ENCODE measurements at places on chromosomes 7 and 10.

DNA sequence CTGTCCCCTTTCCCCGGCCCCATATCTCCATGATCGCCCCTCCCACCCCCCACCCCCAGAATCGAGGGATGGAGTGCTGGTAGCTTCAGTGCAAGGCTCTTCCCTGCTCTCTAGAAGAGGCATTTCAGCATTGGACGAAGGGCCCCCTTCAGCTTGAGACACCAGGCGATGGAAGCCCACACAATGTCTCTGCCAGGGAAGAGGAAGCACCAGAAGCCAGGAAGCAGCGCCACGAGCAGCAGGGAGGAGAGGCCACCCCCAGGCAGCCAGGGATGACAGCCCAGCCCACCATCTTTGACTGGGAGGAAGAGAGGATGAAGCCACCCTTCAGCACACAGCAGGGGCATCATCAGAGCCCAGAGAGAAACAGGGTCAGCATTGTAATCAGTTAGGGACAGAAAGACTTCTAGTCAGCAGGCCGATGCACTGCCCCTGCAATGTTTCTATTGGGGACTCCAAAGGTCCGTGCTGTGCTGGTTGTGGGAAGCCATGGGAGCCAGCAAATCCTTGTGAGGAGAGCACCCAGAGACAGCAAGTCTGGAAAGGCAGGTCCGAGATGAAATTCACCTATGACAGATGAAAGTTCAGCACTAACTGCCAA, 15.7 kb downstream of the TMEM72 start:
- DNase-seq: peak; percentile 18
- no peaks in the 10 kb centered on the region for H3K36me3 ChIP-seq
- no peak overlapping the region for H3K27ac ChIP-seq
- H3K4me1 ChIP-seq: no peaks in the 10 kb centered on the region

GRCh38 chr7:28155964-28156363, 24.6 kb downstream of the JAZF1 start:
- H3K4me1 ChIP-seq: peaks cover 3% of the 10 kb centered on the region
- no peak for DNase-seq
- no peaks in the 10 kb centered on the region for H3K27me3 ChIP-seq
- H3K36me3 ChIP-seq: no peaks in the 10 kb centered on the region
- H3K4me3 ChIP-seq: no peak overlapping the region

DNA sequence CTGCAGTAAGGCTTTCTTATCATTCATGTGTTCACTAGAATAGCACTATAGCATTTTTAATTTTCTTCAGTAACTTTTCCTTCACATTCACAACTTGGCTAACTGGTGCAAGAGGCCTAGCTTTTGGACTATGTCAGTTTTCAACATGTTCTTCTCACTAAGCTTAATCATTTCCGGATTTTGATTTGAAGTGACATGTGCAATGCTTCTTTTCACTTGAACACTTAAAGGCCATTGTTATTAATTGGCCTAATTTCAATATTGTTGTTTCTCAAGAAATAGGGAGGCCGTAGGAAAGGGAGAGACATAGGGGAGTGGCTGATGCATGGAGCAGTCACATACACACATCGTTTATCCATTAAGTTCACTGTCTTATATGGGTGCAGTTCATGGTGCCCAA, 151.2 kb upstream of the NFE2L3 start:
- no peak overlapping the region for H3K27ac ChIP-seq
- H3K4me1 ChIP-seq: no peaks in the 10 kb centered on the region
- H3K36me3 ChIP-seq: no peaks in the 10 kb centered on the region
- H3K4me3 ChIP-seq: no peak overlapping the region
- H3K27me3 ChIP-seq: no peaks in the 10 kb centered on the region

DNA sequence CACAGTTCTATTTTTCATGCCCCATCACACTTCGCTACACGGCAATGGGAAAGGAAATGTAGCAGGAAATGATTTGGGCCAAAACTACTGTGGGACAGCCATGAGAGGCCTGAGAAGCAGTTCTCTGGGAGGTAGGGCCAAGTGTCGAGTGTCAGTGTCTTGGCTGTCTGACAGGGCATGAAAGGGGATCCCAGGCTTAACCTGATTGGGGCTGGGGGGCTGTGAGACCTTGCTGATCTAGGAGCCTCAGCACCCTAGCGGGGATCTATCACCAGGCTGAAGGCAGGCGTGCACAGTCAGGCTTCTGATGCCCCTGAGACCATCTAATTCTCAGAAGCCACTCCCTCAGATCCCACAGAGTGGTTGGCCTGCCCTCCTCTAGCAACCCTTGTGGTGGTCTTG, 58.2 kb upstream of the SLC25A13 start:
- no peak overlapping the region for H3K27ac ChIP-seq
- H3K4me3 ChIP-seq: no peak overlapping the region
- no peaks in the 10 kb centered on the region for H3K36me3 ChIP-seq
- no peaks in the 10 kb centered on the region for H3K27me3 ChIP-seq
- peak; percentile 51 for DNase-seq

- H3K27ac ChIP-seq: no peak overlapping the region
- no peaks in the 10 kb centered on the region for H3K36me3 ChIP-seq
- no peak for DNase-seq
- H3K4me1 ChIP-seq: peaks cover 6% of the 10 kb centered on the region
These were observed 57.2 kb downstream of the CALML3 start for GRCh38 chr10:5581670-5582566.

GRCh38 chr10:121154310-121154709, 303.1 kb downstream of the WDR11 start:
- H3K4me1 ChIP-seq: no peaks in the 10 kb centered on the region
- DNase-seq: no peak
- H3K27ac ChIP-seq: no peak overlapping the region
- H3K36me3 ChIP-seq: peaks cover 2% of the 10 kb centered on the region
- H3K27me3 ChIP-seq: no peaks in the 10 kb centered on the region
- H3K4me3 ChIP-seq: no peak overlapping the region

GRCh38 chr7:2228921-2229320, 3.8 kb downstream of the MAD1L1 start:
- no peak overlapping the region for H3K4me3 ChIP-seq
- no peak overlapping the region for H3K27ac ChIP-seq
- peaks cover 28% of the 10 kb centered on the region for H3K36me3 ChIP-seq

DNA sequence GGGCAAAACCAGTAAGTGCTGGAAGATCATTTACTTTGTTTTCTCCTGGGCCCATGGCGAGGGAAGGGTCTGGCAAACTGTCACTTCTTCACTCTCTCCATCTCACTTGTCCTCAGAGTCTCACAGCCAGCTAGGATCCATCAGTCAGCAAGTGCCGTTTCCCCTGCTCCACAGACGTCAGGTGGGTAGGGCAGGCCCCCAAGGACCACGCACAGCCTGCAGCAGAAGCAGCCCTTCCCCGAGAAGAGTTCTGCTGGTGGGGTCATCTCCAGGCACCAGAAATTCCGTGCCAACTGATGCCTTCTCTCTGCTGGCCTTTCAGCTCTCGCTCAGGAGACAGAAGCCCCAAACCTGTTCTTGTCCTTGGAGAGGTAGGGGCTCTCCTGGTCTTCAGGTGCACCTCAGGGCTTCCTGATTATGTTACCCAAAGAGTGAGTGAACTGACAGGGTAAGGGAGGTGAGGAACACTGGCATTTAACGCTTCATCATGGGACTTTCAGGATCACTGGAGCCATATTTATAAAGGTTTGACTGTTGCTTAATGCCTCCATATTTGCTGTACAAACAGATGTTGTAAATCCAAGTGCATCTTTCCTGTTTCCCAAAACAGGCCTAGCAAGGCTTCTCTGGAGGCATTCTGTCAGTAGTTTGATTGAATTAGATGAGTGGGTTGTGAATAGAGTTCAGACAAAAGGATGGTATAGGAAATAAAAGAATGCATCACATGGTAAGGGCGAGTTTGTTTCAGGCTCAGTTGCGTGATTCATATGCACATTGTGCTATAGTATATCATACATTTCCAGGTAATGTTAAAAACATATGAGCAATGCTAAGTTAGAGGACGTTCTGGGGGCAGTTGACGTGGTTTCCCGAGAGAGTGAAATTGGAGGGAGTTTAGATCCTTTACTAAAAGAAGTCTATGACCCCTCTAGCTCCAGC, 13.7 kb upstream of the TSPAN15 start:
- H3K27me3 ChIP-seq: no peaks in the 10 kb centered on the region
- H3K4me3 ChIP-seq: no peak overlapping the region
- no peaks in the 10 kb centered on the region for H3K4me1 ChIP-seq
- no peaks in the 10 kb centered on the region for H3K36me3 ChIP-seq
- DNase-seq: no peak
- no peak overlapping the region for H3K27ac ChIP-seq

- H3K4me3 ChIP-seq: no peak overlapping the region
- no peaks in the 10 kb centered on the region for H3K36me3 ChIP-seq
- no peaks in the 10 kb centered on the region for H3K4me1 ChIP-seq
These were observed 59.8 kb upstream of the OPN4 start for GRCh38 chr10:86594535-86594934.

- no peak overlapping the region for H3K4me3 ChIP-seq
- no peaks in the 10 kb centered on the region for H3K36me3 ChIP-seq
- DNase-seq: no peak
- no peak overlapping the region for H3K27ac ChIP-seq
- H3K4me1 ChIP-seq: no peaks in the 10 kb centered on the region
These were observed 151.6 kb upstream of the CACNA2D1 start for GRCh38 chr7:82595176-82595575.

DNA sequence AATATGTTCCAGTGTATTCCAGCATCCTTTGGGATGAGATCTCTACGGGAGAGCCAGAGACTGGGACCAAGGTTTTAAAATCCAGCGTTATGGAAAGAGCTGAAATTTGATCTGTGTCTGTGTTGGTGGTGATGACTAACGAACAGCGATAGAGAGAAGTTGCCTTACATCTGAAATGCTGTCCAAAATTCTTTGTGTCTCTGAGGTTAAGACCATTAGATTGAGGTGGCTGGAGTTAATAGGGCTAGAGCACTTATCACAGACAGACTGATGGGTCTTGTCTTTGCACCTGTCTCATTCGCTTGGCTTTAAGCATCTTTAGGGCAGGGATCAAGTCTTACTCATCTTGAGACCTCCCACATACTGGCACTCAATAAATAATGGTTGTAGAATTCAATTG, 41.0 kb upstream of the RAPGEF5 start:
- no peak for DNase-seq
- H3K36me3 ChIP-seq: no peaks in the 10 kb centered on the region
- no peak overlapping the region for H3K27ac ChIP-seq
- H3K4me3 ChIP-seq: no peak overlapping the region
- H3K27me3 ChIP-seq: no peaks in the 10 kb centered on the region

GRCh38 chr7:106824458-106824857, 40.6 kb upstream of the PIK3CG start:
- H3K4me1 ChIP-seq: no peaks in the 10 kb centered on the region
- H3K27ac ChIP-seq: no peak overlapping the region
- no peaks in the 10 kb centered on the region for H3K27me3 ChIP-seq
- DNase-seq: no peak

- H3K4me3 ChIP-seq: no peak overlapping the region
- no peak for DNase-seq
- no peaks in the 10 kb centered on the region for H3K27me3 ChIP-seq
- H3K27ac ChIP-seq: no peak overlapping the region
- no peaks in the 10 kb centered on the region for H3K4me1 ChIP-seq
- H3K36me3 ChIP-seq: no peaks in the 10 kb centered on the region
These were observed 118.6 kb downstream of the SRPK2 start for GRCh38 chr7:105270117-105270516.

DNA sequence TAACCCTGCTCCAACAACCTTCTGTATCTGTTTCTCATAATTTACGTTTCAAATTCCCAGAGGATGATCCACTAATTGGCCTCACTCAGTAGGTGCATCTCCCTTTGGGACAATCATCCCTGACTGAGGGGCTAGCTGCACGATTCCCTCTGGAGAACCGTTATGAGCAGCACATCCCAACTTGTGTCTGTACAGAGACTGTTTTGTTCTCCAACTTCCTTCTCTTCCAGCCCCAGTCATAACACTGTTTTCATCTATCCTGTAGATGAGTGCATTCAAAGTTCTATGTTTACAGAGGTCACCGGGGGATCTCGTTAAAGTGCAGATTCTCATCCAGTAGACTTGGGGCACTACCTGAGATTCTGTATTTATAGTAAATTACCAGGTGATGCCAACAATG, 187.2 kb downstream of the REEP3 start:
- no peaks in the 10 kb centered on the region for H3K27me3 ChIP-seq
- H3K36me3 ChIP-seq: no peaks in the 10 kb centered on the region
- H3K27ac ChIP-seq: no peak overlapping the region
- H3K4me3 ChIP-seq: no peak overlapping the region

DNA sequence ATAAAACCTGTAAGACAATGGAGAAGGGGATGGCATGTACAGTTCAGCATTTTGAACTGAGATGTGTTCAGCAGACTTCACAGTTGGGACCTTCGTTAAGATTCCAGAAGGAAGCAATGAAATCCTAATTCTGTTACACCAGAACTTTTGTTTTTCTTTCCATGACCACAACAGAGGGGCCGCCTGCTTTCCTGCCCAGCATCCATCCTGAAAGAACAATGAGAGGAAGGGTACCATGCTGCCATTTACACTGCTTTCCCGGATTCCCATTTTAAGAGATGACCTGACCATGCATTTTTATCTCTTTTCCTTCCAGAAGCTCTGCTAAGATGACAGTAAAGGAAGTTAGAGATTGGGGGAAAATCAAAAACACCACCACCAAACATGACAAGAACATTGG, 92.7 kb downstream of the PIP4K2A start:
- peaks cover 7% of the 10 kb centered on the region for H3K4me1 ChIP-seq
- DNase-seq: no peak
- H3K36me3 ChIP-seq: no peaks in the 10 kb centered on the region
- H3K27ac ChIP-seq: no peak overlapping the region
- H3K4me3 ChIP-seq: no peak overlapping the region

DNA sequence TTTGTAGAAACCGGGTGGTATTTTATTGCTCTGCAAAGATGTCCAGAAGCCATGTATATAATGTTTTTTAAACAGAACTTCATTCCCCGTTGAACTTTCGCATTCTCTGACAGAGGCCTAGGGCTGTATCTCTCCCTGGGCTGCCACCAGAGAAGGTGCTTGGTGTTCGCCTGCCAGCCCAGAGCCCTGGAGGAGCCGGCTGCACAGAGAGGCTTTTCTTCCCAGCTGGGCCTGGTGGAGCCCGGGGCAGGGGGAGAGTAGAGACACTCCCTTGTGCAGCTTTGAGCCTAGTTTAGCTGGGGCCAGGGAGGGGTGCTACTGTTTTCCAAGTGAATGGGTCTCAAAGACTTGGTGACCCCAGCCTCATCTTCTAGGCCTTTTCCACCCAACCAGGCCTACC, 13.6 kb upstream of the TRIM8 start:
- H3K27ac ChIP-seq: no peak overlapping the region
- DNase-seq: no peak
- H3K4me1 ChIP-seq: peaks cover 18% of the 10 kb centered on the region
- no peaks in the 10 kb centered on the region for H3K27me3 ChIP-seq

GRCh38 chr7:127239814-127240213, 12.9 kb downstream of the GRM8 start:
- H3K4me1 ChIP-seq: no peaks in the 10 kb centered on the region
- no peaks in the 10 kb centered on the region for H3K27me3 ChIP-seq
- H3K4me3 ChIP-seq: no peak overlapping the region
- peaks cover 1% of the 10 kb centered on the region for H3K36me3 ChIP-seq
- H3K27ac ChIP-seq: no peak overlapping the region

GRCh38 chr7:107353701-107354100, 116.2 kb upstream of the GPR22 start:
- no peak for DNase-seq
- no peak overlapping the region for H3K4me3 ChIP-seq
- no peaks in the 10 kb centered on the region for H3K27me3 ChIP-seq
- no peaks in the 10 kb centered on the region for H3K4me1 ChIP-seq
- H3K36me3 ChIP-seq: no peaks in the 10 kb centered on the region
- no peak overlapping the region for H3K27ac ChIP-seq

Measured in H9 (cell line).